Common myeloid progenitor, CD34-positive (primary cell): ENCODE measurements at places on chromosomes 3 and 15.

GRCh38 chr3:133418361-133418760 is 18.5 kb downstream of the BFSP2 start:
- DNase-seq = no peak

- no peak for DNase-seq
Observed at GRCh38 chr3:101011136-101011535, 17.9 kb upstream of the ABI3BP start.

DNA sequence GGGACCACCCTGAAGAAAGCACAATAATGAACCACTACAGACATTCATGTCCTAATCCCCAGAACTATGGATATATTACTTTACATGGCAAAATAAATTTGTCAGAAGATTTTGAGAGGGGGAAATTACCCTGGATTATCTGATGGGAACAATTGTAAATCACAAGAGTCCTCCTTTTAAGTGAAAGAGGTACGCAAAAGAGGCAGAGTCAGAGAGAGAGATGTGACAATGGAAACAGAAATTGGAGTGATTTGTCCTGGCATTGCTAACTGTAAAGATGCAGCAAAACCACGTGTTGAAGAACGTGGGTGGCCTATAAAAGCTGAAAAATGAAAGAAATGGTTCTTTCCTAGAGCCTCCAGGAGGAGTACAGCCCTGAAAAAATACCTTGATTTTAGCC is 1121.4 kb upstream of the ALCAM start:
- no peak for DNase-seq

DNA sequence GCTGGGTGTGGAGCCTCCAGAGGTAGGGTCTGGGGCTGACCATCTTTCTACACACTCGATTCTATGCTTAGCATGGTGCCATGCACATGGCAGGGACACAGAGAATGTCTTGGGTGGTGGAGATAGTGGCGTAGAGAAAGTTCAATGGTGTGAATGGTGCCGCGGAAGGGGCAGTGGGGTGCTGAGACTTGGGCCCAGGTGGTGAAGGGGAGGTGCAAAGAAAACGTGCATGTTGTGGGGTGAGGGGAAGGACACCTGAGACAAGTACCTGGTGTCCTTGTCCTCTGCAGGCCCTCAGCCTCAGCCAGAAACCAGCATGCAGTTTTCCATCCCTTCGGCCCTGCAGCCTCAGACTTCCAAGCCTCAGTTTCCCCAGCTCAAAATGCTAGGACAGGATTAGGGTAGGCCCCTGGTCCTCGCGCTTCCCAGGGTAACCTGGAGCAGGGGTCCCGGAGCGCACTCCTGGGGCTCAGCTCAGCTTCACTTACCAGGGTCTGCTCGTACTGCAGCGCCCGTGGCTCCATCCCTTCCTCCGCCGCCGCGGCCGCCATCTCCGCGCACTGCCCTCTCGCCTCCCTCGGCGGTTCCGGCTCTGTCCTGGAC is 375 bp downstream of the CLCN2 start:
- no peak for DNase-seq

- DNase-seq = peak; percentile 85
Observed at GRCh38 chr3:129439226-129439816, 427 bp downstream of the MBD4 start.

DNA sequence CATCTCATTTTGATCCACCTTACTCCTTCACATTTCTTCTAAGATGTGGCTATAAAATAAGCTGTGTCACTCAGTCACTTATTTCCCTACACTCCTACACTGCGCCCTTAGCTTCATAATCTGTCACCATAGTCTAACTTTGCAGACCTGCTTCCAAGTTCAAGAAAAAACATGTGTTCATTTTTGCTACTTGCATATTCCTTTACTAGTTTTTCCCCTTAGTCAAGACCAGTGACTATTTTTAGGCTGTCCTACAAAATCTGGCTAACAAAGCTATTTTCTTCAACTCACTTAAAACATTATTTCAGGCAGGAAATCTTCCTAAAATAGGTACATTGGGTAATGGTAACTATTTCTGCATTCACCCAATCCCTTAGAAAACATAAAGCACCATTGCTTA is 272.5 kb downstream of the TBC1D5 start:
- no peak for DNase-seq

DNA sequence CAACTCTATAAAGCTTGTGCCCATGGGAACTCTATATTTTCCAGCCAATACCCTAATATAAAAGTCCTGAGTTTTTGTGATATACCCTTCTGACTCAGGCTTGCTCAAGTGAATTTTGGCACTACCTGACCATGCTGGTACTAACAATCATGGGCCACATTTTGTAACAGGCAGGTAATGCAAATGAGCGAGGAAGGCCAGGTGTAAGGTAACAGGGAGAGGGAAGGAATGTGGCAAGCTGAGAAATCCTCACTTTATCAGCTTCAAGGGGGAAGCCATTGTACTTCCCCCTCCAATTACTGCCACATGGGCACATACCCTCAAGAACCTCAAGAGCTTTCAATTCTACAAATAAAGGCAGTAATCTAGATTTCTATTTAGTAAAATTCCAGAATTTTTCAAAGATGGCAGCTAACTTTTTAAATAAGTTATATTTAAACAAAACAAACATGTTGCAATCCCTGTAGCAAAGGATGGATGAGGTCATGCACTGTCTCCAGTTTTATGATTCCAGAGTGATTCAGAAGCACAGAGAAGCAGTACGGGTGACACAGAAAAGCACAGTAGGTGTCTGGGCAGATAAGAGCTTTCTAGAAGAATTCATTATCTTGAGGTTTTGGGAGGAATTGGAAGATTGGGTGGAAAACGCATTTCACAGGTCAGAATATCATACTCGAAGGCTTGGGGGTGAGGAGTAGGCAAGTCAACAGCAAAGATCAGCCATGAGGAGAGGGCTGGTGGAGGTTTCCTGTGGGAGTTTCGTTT is 87.6 kb downstream of the FOXP1 start:
- DNase-seq = peak; percentile 38

GRCh38 chr3:112779011-112779410 is 67.7 kb downstream of the CD200R1L start:
- DNase-seq = no peak

DNA sequence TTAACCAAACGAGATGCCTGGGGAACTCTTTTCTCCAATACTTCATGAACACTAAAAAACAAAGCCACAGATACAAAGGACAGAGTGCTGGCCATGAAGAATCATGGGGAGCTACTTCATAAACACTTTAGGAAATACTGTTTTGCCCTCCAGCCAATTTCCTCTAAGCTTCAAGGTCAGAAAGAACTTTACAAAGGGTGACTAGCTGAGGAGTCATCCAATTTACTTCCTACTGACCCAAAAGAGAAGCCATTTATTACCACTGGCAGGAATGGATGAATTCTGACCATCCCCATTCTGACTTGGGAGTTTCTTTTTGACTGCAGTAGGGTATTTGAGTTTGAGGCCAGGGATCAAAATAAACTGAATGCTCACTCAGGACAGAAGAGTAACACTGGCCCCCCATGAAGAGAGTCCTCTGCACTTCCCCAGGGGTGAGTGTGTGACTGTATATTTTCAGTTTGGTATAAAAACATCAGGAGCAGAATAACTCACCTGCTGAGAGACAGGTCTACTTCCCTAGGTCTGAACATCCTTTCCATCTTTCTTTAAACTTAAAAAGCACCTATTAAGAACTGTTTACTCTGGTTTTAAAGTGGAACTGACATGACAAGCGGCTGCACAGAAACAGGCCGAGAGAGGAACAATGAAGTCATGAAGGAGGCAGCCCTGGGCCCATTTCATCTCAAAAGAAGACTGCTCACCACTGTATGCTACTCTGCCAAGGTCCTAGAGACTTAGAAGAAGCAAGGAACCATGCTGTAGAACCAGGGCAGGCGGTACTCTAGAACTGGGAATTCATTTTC is 203.6 kb downstream of the TNIK start:
- no peak for DNase-seq

DNA sequence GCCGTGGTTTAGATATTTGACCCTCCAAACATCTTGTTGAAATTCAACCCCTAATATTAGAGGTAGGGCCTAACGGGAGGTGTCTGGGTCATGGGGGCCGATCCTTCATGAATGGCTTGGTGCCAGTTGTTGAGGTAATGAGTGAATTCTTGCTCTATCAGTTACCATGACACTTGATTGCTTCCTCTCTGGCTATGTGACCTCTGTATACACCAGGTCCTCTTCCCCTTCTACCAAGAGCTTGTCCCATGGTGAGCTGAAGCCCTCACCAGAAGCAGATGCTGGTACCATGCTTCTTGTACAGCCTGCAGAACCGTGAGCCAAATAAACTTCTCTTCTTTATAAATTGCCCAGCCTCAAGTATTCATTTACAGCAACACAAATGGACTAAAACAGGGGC is 41.8 kb upstream of the TIPARP start:
- DNase-seq = no peak

DNA sequence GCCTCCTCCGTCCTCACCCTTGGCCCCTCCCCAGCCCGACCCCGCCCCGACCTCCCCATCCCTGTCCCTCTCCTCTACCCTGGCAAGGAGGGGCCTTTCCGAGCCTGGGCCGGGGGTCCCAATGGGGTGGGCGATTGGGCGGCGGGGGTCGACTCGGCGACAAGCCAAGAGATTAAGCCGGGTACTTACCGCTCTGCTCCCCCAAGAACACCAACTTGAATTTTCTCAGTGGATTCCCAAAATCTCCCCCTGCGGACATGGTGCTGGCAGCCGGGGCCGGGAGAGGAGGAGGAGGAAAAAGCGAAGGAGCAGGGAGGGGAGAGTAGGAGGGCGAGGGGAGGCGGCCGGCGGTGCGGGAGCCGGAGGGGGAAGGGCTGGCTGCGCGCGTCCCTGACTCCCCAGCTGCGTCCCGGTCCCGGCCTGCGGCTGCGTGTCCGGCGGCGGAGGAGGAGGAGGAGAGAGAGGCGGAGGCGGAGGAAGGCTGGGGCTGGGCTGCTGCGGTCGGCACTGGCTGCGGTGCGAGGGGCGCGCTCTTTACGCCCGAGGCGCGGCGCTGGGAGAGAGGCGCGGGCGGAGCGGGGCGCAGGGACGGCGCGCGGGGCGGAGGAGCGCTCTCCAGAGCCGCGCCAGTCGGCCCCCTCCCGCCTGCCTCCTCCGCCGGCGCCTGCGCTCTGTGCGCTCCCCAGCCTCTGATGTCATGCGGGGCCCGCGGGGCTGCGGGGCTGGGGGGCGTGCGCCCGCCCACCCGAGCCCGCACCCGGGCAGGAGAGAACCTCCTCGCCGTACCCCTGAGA is at the start of gene RAB6B:
Gene RAB6B, minus strand, starts transcription at position 675 of the 794 bp plus-strand sequence. Its CDS starts 416 bp downstream, at position 259.
- DNase-seq = peak; percentile 39

GRCh38 chr3:144358191-144358590 is 386.6 kb downstream of the DIPK2A start:
- no peak for DNase-seq

- DNase-seq = no peak
Observed at GRCh38 chr3:81876826-81877225, 115.4 kb upstream of the GBE1 start.

- DNase-seq = no peak
Observed at GRCh38 chr15:62717496-62717895, 325.1 kb upstream of the TPM1 start.

DNA sequence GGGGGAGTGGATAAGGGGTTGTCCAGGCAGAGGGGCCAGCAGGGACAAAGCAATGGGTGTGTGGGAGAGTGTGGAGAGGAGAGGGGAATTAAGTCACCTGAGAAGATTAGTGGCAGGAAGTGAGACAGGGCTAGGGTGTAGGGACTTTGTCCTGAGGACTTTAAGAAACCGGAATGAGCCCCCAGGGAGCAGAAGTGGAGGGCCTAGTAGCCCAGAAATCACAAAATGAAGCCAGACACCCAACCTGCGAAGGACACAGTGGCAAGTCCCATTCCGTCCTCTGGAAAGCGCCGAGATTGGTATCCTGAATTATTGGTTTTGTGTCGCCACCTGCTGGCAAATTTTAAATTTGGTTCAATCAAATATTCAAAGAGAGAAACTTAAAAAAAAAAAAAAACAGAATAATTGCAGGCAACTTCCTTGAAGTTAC is 78.0 kb upstream of the SLC25A36 start:
- DNase-seq = peak; percentile 61

DNA sequence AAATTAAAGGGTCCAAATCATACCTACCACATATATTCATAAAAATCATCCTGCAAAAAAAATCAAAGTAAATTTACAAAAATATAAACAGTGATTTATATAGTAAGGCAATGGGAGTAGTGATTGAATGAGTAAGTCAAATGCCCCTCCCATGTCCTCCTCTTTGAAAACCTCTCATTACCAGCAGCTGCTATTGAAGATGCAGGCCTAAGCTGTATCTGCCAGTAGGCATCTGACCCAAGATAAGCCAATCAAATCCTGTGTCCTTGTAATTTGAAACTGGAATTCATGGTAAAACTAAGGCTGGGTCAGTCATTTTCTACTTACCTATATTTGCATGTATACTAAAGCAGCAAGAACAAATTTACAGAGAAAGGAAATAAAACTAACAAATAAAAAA is 60.4 kb upstream of the POU1F1 start:
- DNase-seq = no peak
